ENCODE measurements at places on chromosomes 1 and 21. TPM values are rescaled to one million over a fixed set of nuclear protein-coding genes. Genes with fewer than 3 reads are reported as not detected.

The NHLH2 gene
- not detected for total RNA-seq

The NFASC gene
- total RNA-seq, result 0.12 TPM

The CACHD1 gene
- total RNA-seq, result 0.17 TPM

The CNIH3 gene
- total RNA-seq, result 1.3 TPM

The SGIP1 gene
- not detected for total RNA-seq

The EFHD2 gene
- total RNA-seq, result 149 TPM

The KRTAP15-1 gene
- not detected for total RNA-seq

The FNDC5 gene
- total RNA-seq, result not detected

The TSPEAR gene
- total RNA-seq, result not detected

The OR1C1 gene
- total RNA-seq, result not detected

The PTGS2 gene
- total RNA-seq, result 0.32 TPM

The ALX3 gene
- not detected for total RNA-seq

The CCDC190 gene
- not detected for total RNA-seq

The LCE1E gene
- total RNA-seq, result not detected

The C1orf226 gene
- not detected for total RNA-seq

The FLG2 gene
- total RNA-seq, result not detected
